ENCODE measurements at places on chromosomes 1 and 21. TPM values are rescaled to one million over a fixed set of nuclear protein-coding genes. Genes with fewer than 3 reads are reported as not detected.

DNA sequence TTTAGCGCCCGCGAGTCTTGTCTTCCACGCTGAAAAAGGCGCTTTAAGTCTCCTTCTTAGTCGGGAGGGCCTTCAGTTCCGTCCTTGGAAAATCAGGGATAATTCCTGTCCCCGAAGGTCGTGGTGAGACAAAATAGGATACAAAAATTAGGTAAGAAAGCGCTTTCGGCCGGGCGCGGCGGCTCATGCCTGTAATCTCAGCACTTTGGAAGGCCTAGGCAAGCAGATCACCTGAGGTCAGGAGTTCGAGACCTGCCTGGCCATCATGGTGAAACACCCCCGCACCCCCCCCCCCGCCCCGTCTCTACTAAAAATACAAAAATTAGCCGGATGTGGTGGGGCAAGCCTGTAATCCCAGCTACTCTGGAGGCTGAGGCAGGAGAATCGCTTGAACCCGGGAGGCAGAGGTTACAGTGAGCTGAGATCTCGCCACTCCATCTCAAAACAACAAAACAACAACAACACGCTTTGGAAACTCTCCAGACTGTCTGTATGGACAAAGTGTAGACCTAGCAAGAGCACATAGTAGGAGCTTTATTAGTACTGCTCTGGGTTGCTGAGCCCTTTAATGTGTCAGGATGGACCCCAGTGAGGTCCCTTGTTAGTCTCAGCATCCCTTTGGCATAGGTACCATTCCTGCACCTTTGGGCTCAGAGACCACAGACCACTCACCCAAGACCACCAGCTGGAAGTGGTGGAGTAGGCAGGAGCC lies 790 bp upstream of the TMEM54 start:
- no peak for DNase-seq

DNA sequence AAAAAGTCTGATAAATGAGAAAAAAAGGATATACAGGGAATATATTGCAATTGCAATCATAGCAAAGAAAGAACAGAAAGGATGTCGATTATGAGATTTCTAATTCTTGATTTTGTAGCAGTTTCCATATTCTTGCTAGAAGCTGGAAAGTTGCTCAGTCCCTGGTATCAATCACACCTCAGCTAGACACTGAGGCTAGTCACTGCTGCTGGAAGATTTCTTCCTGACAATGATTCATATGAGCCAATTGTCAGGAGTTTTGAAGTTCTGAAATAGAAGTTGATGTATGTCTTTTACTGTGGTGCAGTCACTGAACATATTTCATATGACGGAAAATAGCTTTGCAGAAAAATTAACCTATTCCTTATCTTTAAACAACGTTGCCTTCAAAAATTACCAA lies 208.4 kb upstream of the C1orf105 start:
- no peak for DNase-seq

The LAMB3 gene
- 5.9 TPM for total RNA-seq

The GPR3 gene
- total RNA-seq, result 0.91 TPM

The PGLYRP3 gene
- total RNA-seq, result not detected

Data from activated T-cell treated with anti-CD3 and anti-CD28 coated beads, Interleukin-2, amount 50 U/mL, for 72 hours (primary cell).